ENCODE measurements at places on chromosomes 1 and 21.

- DNase-seq, result no peak
Measured at GRCh38 chr1:183575606-183576005, 14.7 kb downstream of the NCF2 start.

DNA sequence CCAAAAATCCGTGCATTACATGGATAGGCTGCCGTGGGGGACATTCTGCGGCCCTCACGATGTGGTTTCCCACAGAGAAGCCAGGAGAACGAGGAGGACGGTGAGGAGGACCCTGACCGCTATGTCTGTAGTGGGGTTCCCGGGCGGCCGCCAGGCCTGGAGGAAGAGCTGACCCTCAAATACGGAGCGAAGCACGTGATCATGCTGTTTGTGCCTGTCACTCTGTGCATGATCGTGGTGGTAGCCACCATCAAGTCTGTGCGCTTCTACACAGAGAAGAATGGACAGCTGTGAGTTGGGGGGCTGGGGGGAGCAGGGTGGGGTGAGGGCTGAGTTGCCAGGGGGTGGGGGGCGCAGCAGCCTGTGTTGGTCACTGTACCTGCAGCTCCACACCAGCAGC is 13.2 kb downstream of the PSEN2 start:
- DNase-seq, result no peak

DNA sequence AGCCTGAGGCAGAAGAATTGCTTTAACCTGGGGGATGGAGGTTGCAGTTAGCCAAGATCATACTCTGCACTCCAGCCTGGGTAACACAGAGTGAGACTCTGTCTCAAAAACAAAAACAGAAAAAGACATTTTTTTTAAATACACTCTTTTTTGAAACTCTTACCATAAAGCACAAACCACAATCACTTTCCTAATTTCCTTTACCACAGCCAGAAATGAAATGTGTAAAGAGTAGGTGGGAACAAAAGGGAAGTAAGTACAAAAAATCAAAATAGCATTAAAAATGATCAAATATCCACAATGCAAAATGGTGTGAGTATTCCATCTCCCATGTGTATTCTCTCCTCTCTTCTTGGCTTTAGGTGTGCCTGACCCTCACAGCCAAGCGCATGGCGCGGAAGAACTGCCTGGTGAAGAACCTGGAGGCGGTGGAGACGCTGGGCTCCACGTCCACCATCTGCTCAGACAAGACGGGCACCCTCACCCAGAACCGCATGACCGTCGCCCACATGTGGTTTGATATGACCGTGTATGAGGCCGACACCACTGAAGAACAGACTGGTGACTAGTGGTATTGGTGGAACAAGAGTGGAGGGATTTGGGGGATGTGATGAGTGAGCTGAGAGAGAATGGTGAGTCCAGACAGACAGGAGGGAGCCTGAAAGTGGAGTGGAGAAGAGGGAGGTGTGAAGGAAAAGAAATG is 14.9 kb downstream of the ATP1A4 start:
- DNase-seq, result no peak

- peak; percentile 42 for DNase-seq
Measured at GRCh38 chr1:72282271-72283021, at the start of gene NEGR1. NEGR1 (minus strand) TSS chr1:72282539.

GRCh38 chr1:180267211-180267561 is 37.1 kb downstream of the LHX4 start:
- no peak for DNase-seq

DNA sequence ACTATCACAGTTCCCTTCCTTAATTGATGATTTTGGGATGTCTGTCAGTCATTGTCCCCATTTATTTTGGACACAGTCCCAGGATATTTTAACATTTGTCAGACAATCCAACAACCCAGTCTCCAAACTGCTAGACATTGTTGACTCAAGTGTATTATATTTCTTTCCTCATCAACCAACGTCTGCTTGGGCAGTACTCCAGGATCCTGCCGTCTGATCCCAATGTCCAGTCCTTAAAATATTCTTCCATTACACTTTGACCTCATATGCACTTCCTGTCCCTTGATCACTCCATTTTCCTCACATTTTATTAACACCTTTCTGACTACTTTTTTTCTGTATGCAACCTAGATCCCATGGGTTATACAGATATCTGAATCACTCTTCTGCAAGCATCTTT is 39.8 kb upstream of the KIAA0040 start:
- DNase-seq, result no peak

DNA sequence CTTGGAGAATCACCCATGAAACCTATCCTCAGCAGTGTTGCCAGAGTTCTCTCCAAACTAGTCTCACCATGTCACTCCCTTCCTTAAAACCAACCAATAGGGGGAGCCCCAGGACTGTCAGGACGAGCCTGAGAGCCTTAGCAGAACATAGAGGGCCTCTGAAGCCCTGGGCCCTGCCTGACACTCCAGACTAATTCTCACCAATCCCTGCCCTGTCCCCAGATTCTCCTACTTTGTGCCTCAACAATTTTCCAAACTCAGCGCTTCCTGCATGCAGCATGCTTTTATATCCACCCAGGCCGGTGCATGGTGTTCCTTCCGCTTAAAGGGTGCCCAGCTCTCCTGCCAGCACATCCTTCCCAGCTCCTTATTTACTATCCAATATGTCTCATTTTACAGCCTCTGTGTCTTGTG is 42.7 kb downstream of the HSD3B1 start:
- peak; percentile 8 for DNase-seq

- DNase-seq, result no peak
Measured at GRCh38 chr21:36120304-36120888, 14.5 kb upstream of the CBR3 start.

DNA sequence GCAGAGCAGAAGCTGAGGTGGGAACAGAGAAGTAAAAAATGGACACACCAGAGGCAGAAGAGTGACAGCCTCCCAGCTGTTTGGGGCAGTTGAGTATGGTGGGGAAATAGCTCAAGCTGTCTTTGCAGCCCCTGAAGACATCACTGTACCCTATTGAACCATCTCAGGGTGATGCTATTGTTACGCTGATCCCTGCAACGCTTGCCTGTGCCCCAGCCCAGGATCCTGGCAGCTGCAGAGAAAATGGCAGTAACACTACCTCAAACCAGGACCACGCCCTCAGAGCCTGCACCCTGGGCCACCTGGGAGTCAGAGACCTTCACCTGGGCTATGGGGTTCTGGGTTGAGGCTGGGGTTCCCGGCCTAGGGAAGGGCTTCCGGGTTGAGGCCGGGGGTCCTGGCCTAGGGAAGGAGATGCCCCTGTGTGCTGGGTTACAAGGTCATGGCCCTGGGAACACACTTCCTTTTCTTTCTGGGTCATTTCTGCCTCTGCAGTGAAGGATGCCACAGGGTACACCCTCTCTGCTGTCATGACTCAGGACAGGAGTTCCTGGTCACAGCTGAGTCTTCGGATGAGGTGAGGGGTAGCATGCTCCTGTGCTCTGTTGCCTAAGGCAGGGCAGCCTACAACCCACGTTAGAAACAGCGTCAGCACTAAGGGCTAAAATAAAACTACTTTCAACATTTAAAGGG is 11.6 kb downstream of the BSND start:
- no peak for DNase-seq

- no peak for DNase-seq
Measured at GRCh38 chr1:26181586-26182382, 4.5 kb downstream of the CNKSR1 start.

- no peak for DNase-seq
Measured at GRCh38 chr1:53868565-53868964, 21.0 kb downstream of the YIPF1 start.

GRCh38 chr21:35257413-35257812 is 208.3 kb upstream of the RUNX1 start:
- DNase-seq, result no peak

DNA sequence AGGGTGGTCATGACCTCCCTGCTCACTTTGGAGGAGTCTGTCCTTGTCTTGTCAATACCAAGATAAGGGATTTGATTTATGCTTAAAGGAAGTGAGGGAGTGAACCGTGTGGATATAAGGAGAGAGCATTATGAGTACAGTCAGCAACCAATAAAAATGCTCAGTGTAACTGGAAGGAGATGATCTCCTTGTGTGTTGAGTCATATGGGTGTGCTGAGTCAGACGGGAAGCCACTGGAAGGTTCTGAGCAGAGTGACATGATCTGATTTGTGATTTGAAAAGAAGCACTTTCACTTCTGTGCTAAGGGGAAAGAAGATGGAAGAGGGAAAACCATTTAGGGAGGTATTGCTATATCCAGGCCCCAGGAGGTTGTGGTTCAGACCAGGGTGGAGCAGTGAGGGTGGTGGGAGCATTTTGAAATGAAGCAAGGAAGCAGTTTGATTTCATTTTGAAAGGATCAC is 2.5 kb upstream of the BCL10 start:
- peak; percentile 67 for DNase-seq

DNA sequence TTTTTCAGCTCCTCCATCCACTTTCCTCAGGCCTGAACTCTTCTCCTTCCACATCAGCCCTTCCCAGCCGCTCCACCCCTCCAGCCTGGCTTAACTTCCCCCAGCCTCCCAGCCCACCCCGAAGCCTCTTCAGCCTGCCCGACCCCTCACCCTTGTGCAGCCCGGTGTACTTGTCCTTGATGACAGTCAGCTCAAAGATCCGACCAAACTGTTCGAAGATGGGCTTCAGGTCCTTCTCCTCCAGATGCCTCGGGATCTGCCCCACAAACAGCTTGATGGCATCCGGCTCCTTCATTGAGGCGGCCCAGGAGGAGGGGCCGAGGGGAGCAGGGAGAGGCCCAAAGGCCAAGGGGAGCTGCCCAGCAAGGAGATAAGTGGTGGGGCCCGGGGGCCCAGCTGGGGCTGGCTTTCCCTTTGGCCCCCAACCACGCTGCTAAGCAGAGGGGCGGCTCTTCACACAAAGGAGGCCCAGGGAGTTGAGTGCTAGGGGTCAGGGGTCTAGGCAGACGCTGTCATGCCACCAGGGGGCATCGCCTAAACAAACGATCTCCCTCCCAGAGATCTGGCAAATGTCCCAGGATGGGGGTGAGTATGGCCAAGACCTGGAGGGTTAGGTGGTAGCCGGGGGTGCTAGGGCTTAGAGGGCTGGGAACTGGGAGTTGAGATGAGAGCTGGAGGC is 738 bp downstream of the CELF3 start:
- no peak for DNase-seq

DNA sequence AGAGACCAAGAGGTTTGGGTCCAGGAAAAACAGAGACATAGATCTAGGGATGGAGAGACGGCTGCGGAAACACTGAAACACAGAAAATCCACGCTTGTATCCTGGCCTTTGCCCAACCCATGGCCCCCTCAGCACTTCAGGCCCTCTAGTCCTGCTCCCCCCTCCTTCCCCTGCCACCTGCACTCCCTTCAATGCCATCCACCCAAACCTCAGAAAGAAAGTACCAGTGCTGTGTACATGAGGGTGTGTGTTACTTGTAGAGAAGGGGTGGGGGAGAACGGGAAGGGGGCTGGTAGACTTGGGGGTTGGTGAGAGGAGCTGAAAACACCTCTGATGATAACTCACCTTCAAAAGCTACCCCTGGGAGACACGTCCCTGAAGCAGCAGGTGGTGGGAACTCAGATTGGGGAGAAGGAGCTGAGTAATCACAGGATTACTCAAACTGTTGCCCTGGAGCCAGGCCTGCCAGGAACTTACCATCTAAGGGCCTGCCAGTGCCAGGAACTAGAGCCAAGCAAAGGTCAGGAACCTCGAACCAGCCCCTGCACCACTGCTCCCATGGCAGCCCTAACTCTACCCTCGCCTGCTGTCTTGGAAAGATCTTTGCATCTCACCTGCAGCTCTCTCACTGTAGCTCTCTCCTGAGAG is 11.5 kb downstream of the RORC start:
- DNase-seq, result no peak
